Activated CD4-positive, alpha-beta T cell treated with anti-CD3 and anti-CD28 coated beads, Interleukin-2, amount 50 U/mL, for 1 hour (primary cell): ENCODE measurements at places on chromosomes 1 and 21.

DNA sequence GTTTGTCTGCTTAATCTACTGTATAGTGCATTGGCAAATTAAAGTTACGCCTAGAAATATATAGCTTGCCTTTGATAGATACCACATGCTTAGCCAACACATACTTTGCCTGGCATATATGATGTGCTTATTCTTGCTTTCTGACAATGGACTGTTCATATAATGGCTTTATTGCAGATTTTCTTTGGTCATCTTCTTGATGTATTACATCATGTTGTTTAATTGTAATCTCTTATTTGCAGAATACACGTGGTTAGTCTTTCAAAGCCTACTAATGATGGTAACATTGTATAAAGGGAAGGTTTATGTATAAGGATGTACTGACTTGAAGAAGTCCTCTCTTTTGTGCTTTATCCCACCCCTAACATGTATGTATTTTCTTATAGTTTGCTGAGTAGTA, 201.5 kb downstream of the PDE4B start:
- no peak for DNase-seq

- DNase-seq, result no peak
Measured at GRCh38 chr1:152328801-152329391, 3.9 kb upstream of the FLG start.

GRCh38 chr1:54169068-54169467, 16.3 kb upstream of the CDCP2 start:
- no peak for DNase-seq

GRCh38 chr1:155931332-155932038, 2.7 kb downstream of the KHDC4 start:
- DNase-seq, result no peak

DNA sequence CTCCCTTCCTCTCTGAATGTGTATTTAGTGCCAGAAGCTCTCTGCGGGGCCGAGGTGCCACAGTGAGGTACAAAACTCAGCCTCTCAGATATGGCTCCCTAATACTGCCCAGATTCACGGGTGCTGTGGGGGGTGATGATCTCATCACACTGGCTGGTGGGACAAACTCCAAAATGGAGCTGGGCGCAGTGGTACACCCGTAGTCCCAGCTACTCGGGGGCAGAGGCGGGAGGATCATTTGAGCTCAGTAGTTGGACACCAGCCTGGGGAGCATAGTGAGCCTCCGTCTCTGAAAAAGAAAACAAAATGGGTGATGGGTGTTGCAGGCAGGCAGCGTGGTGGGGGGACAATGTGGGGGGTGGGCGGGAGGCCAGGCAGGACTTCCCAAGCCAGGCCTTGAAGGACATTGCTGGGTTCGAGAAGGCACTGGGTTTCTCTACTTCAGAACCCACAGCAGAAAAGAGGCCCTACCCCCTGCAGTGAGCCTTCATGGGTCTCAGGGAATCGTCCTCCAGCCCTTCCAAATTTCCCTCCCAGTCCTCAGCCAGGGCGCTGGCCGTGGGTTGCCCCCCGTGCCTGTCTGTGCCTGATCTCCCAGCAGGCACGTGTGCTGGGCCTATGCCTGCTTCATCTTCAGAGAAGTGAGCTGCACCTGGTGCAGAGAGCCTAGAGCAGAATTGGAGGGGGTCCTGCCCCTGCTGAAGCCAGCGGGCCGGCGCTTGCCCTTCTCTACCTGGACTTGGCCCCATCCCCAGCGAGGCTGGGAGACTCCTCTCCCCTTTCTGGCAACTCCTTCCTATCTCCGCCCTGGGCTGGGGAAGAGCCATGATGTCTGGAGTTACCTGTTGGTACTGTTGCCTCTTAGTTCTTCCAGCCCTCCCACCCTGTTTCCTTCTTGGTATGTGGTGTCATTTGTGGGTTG, 14.0 kb downstream of the H6PD start:
- no peak for DNase-seq

DNA sequence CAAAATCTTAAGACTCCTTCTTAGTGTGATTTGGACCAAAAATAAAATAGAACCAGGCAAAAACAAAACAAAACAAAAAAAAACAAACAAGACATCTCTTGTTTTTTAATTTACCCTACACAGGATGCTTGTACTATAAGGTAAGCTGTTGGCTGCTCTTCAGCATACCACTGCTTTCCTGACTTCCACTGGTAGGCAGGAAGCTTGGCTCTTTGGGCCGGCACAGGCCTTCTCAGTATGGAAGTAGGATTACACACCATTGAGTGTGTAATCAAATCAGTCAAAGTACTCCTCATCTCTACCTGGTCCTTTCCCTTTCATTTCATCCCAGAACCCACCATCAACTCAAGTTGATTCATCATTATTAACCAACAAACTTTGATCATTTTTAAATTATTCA, 61.9 kb upstream of the RGS1 start:
- no peak for DNase-seq
